CD8-positive, alpha-beta memory T cell (primary cell): ENCODE measurements at places on chromosomes 13 and 19. TPM values are rescaled to one million over a fixed set of nuclear protein-coding genes. Genes with fewer than 3 reads are reported as not detected.

GRCh38 chr13:23754997-23755396 lies 134.2 kb downstream of the MIPEP start:
- DNase-seq, result no peak

CEACAM3 gene
- total RNA-seq, result not detected

- DNase-seq, result no peak
These were observed 23.5 kb downstream of the CEACAM16 start for GRCh38 chr19:44722131-44723121.

CTXN1 gene
- total RNA-seq, result 0.72 TPM

GRCh38 chr13:44336934-44337333 lies 36.7 kb upstream of the SERP2 start:
- DNase-seq, result no peak

KLF16 gene
- 43.1 TPM for total RNA-seq

GRCh38 chr13:32178763-32179162 lies 136.4 kb downstream of the ZAR1L start:
- DNase-seq, result no peak

GRCh38 chr13:38369058-38369457 lies 19.4 kb downstream of the UFM1 start:
- no peak for DNase-seq

TDRD12 gene
- 0.15 TPM for total RNA-seq

DNA sequence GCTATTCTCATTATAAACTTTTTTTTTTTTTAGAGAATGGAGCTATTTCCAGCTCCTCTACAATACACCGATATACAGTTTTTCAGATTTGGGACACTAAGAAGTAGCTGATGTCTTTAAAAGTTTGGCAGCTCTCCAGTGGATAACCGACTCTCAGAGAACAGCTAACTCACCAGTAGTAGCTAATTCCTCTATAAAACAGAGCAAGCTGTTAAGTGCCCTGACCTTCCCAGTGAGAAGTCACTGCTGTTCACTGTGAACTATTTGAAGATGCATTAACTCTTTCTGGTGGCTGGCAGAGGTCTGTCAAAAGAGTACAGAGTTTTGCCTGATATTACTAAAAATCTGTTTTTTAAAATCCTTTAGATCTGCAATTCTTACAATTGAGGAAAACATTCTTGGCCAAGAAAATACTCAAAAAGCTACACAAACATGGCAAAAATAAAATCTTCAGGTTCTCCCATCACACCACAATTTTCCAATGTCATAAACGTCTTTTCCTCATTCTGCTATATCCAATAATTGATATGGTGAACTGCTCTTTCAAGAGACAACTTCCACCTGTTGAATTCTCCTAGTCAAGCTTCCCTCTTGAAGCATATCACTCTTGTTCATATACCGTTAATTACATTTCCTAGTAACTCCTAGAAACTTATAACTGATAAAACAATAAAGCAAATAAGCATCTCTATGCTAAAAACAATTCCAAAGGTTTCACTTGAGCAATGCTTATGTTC lies 44.2 kb downstream of the TBC1D4 start:
- DNase-seq, result no peak

PSG7 gene
- not detected for total RNA-seq

PIAS4 gene
- 29.1 TPM for total RNA-seq

DNA sequence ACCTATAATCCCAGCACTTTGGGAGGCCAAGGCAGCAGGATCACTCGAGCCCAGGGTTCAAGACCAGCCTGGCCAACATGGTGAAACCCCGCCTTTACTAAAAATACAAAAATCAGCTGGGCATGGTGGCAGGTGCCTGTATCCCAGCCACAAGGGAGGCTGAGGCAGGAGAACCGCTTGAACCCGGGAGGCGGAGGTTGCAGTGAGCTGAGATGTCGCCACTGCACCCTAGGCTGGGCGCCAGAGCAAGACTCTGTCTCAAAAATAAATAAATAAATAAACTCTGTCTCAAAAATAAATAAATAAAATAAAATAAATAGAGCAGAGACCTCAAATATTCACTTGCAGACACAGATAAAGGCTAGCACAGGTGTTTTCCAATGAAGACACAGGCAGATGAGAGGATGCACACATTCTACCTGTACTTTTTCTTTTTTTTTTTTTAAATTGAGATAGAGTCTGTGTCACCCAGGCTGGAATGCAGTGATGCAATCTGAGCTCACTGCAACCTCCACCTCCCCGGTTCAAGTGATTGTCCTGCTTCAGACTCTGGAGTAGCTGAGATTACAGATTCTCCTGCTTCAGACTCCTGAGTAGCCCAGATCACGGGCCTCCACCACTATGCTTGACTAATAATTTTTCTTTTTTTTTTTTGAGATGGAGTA lies 2.7 kb upstream of the RPS16 start:
- DNase-seq, result no peak

- no peak for DNase-seq
These were observed 1002.4 kb downstream of the SLITRK1 start for GRCh38 chr13:82879921-82880320.

DNA sequence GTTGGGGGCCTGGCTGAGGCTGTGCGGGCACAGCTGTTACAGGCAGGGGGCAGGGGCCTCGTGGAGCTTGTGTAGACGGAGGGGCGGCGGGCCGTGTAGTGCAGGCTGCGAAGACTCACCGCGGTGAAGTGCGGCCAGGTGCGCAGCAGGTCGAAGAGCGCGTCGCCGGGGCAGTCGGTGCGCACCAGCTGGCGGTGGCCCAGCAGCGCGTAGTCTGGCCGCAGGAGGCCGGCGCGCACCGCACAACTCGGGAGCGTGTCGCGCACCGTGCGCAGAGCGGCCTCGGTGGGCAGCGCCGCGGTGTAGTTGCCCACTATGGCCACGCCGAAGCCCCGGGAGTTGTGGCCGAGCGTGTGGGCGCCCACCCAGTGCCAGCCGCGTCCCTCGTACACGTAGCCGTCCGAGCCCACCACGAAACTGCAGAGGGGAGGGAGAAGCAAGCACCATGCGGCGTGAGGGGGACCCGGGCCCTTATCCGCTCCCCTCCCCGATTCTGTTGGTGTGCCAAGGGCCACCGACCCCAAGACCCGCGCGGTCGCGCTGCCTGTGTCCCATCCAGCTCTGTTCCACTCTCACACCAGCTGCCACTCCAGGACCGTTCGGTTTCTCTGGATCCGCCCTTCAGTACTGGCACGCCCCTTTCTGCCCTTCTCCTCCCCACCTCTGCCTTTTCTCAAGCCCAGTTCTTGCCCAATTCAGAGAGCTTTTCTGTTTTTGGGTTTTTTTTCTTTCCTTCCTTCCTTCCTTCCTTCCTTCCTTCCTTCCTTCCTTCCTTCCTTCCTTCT lies 5.4 kb upstream of the RASAL3 start:
- DNase-seq, result no peak

SPRED3 gene
- 0.66 TPM for total RNA-seq

SIGLECL1 gene
- total RNA-seq, result not detected

MBD3L3 gene
- total RNA-seq, result not detected

OLFM2 gene
- 0.90 TPM for total RNA-seq

GRCh38 chr13:107942030-107942617 lies 273.2 kb downstream of the LIG4 start:
- DNase-seq, result no peak

GRCh38 chr19:38550376-38550775 lies 67.4 kb downstream of the MAP4K1 start:
- no peak for DNase-seq

DNA sequence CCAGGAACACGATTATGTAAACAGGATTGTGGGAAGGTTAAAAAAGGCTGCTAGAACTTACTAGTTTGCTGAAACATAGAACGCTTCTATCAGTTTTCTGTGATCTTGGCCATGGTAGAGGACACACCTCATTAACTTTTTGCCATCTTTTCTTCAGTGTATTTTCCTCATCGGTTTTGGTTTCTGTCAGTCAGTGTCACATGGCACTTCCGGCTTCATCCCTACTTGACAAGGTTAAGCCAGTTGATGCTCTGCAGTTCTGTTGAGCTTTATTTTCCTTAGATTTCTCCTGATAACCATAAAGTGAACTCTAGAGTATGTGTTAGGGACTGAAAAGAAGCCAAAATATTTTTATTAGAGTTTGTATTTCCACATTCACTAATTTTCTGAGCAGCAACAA lies 147.5 kb downstream of the NDFIP2 start:
- DNase-seq, result no peak

- DNase-seq, result no peak
These were observed 21.0 kb upstream of the LRCH1 start for GRCh38 chr13:46531953-46532352.

- no peak for DNase-seq
These were observed 7.6 kb downstream of the EFNB2 start for GRCh38 chr13:106527826-106528225.

DNA sequence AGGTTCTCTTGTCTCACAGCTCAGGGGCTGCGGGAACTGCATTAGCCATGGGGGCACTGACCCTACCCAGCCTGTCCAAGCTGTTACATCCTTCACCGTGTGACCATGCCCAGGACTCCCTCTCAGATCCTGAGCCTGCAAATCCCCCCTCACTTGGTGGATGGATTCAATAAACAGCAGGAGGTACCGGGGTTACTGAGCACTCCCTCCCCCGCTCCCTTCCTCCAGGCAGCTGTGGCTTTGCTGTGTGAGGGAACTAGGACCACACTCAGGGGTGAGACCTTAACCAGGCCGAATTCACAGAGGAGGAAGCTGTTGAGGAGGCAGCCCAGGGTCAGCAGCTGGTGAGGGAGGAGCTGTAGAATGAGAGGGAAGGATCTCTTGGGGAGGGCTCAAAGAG lies 27.0 kb upstream of the CEACAM1 start:
- no peak for DNase-seq

DNA sequence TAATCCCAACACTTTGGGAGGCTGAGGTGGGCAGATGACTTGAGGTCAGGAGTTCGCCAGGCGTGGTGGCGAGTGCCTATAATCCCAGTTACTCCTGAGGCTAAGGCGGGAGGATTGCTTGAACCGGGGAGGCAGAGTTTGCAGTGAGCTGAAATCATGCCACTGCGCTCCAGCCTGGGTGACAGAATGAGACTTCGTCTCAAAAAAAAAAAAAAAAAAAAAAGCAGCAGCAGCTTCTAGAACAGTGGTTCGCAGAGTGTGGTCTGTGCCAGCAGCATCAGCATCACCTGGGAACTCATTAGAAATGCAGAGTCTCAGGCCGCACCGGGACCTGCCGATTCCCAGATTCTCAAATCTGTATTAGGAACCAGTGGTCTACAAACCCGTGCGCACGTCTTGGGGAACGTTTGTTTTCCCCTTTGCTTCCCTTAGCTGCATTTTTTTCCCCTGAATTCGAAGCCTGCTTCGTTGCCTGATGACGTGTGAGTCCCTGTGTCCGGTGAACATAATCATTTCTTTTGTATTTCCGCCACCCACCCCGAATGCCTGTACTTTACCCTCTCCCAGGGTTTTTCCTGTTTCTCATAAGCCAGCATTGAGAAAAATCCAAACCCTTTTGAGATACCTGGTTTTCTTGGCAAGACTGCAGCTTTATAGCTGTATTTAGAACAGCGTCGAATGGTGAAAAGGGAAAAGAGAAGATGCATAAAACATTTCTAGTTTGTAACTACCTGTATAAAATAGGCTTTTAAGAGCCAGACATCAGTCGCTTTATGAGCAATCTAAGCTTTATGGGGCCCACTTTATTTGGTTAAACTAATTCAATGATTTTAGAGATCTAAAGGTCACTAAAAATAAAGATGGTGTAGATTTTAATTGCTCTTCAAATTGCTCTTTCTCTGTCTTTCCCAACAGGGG lies 49.8 kb downstream of the BICRA start:
- no peak for DNase-seq

ARHGEF7 gene
- total RNA-seq, result 46.2 TPM

GRCh38 chr13:36998624-36999041 lies 507 bp downstream of the ALG5 start:
- no peak for DNase-seq

CDK8 gene
- total RNA-seq, result 28.0 TPM

GRCh38 chr19:49339301-49340068 lies 4.3 kb downstream of the CD37 start:
- no peak for DNase-seq

GRCh38 chr19:39347332-39348164 lies 5.3 kb downstream of the SAMD4B start:
- no peak for DNase-seq
